NCI-H187 treated with DMSO at 0.1 percent for 48 hours (cell line): ENCODE measurements at places on chromosomes 12 and 14.

DNA sequence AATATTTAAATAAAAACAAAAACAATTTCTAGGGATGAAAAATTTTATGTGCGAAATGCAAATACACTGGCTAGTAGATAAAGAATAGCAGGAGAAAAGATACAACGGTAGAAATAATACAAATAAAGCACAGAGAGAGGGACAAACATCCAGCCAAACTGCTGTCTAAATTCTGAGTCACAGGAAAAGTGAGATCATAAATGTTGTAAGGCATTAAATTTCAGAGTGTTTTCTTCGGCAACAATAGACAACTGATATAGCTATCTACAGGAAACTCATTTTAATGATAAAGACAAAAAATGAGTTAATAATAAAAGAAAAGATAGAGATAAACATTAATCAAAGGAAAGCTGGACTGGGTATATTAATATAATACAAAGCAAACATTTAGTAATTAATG is 122.2 kb downstream of the NTS start:
- no peak for DNase-seq

- DNase-seq: no peak
Measured at GRCh38 chr14:91484744-91485143, 25.4 kb downstream of the PPP4R3A start.

DNA sequence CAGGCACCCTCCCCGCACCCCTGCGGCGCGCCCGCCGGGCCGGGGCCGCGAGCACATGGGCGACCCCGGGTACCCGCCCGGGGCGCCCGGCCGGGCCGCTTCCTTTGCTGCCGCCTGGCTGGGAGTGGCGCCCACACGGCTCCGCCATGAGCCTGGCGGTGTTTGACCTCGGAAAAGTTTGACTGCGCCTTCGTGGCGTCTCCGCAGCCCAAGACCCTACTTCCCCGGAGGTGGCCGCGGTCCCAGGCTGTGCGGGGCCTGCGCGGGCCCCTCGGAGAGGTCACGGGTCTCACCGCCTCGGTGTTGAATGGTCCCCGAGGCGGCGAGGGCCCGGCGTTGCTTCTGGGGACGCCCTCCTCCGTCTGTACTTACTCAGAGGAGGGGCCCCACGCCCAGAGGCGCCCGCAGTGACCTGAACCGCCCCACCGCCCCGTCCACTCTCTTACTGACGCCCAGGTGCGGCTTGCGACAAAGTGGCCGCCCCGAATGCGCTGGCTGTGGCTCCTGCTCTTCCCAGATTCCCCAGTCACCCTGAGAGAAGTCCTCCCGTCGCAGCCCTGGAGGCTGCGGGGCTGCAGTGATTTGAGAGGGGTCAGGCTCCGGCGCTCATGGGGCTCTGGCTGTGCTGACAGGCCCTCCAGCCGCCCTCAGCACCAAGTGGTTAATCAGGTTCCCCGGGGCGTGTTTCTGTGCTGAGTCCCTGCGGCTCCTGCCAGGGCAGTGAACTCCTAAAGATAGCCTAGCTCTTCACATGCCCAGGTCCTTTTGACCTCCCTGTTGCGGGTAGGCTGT is 5.8 kb downstream of the KMT5A start:
- DNase-seq: no peak

DNA sequence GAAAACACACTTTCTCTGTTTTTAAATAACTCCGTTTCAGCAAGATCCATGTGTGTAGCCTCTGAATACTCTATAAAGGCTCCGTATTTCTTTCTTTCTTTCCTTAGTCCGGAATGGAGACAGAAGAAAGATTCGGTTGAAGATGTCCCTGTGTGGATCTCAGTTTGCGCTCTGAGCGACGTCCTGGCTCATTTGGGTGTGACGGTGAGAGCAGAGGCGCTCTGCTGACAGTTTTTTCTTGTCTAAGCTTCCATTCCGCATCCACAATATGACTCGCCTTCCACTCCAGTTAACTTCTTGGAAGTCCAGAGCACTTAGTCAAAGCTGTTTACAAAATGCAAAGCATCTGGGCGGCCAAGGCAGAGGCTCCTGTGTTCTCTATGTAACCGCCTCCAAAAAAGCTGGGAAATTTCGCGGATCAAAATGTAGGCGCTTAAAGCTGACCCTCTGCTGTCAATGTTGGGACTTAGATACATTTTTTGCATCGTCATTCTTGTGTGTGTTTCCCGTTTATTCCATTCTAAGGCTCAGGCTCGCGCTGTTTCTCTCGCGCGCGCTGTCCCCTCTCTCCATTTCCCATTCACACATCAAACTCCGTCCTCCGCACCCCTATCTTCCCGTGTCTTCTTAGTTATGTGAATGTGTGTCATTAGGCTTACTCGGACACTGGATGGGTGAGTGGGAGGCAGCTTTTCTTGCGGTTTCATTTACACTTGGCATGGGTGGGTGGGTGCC is 880 bp upstream of the FLRT2 start:
- no peak for DNase-seq

- no peak for DNase-seq
Measured at GRCh38 chr14:64459405-64460136, 5.7 kb upstream of the AKAP5 start.

DNA sequence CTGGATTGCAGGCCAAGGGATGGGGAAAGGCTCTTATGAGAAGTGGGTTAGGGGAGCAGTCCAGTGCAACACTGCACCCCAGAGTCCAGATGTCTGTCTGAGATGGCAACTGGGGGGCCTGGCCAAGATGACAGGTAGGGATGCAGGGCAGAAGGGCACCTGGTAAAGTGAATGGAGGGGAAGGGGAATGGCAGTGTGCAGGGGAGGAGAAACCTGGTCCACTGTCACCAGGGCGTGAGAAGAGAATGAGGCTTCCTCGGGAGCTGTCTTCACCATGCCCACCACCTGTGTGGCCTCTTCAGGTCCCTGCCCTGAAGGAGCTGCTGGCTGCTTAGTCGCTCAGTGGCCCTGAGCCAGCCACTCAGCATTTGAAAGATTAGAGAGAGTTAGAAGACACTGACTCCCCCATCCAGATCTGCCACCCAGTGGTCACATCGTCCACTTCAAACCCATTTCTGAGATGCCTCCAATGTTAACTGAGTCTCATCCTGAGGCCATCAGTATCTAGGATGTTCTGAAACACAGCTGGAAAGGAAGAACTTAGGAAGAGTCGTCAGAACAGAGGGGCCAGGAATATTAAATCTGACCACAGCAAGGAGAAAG is 57.3 kb downstream of the PLEKHG3 start:
- no peak for DNase-seq
